ENCODE measurements at places on chromosomes 5 and 9.

DNA sequence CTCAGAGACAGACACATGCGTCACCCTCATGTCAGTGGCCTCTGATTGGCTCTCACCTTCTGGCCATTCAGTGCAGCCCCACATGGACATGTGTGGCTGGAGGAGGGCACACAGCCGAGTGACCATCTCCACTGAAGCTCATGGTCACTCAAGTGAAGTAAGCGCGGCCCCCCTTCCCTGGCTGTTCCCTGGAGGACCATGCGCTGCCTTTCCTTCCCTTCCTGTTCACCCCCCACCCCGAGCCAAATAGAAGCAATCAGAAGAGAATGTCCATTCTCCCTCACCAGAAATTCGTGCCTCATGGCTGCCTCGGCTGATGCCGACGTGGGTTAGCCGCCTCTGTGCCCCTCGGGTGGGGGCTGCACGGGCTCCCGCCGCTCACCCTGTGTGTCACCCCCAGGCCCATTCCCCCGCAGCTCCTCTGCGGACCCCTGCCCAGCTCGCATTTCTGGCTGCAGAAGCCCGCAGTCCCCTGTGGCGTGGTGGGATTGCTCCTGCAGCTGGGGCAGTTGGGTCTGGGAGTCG, 12.5 kb upstream of the COL5A1 start:
- no peak for DNase-seq

GRCh38 chr9:132430998-132431397, 21.0 kb downstream of the CFAP77 start:
- DNase-seq: no peak

DNA sequence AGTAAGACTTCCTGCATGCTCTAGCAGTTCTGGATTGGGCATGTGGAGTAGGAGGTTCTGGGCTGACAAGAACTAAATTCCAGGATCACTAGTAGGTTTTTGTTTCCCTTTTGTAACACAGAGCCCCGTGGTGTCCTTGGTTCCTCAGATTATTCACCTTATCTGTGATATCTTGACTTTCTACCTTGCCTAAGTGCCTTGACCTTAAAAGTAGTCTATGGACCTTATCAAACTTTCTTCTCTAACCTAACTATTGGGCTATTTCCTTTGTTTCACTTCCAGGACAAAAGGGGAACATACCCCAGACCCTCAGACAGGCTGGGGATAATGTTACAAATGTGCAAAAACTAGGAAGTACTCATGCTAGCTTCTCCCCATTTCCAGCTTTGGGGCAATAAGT, 595.3 kb downstream of the PSAT1 start:
- no peak for DNase-seq

DNA sequence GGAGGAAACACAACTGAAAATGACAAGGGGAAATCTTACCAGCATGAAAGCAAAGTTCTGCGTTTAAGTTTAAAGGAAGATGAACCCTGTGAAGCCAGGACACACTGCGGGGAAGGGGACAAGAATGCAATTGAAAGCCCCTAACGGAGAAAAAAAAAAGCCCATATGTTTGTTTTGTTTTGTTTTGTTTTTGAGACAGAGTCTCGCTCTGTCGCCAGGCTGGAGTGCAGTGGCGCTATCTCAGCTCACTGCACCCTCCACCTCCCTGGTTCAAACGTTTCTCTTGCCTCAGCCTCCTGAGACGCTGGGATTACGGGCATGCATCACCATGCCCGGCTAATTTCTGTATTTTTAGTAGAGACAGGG, 2.9 kb downstream of the STK10 start:
- no peak for DNase-seq

DNA sequence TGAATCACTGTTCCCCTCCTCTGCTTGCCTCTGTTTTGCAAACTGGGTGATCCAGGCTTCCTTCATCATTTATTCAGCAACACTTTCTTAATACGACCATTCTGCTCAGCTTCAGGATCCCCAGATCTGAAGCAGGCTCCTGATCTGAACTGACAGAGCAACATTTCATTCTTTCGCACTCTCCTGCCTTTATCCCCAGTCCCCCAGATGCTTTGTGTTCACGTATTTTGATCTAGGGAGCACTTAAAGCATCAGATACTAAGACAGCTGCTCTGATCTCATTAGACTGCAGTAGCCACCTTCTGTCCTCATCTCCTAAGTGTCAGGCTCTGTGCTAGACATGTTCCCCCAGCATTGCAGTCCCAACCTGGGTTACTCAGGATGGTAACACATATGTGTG, 158.0 kb downstream of the TRIO start:
- no peak for DNase-seq

DNA sequence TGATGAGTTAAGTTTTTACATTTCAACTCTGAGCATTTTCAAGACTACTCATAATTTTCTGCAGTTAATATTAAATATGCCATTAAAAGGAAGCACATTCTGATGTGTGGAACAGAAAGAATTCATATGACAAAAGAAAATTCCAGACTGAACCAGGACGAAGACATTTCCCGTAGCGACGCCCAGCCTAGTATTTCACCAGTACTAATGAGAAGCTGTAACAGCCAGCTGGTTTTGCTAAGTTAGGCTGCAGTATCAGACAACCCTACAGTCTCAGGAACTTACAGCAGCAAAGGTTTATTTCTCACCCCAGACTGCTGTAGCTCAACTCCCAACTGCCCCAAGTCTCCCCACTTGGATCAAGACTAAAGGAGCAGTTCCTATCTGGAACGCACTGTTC, 91.6 kb downstream of the TMEM174 start:
- DNase-seq: no peak

- peak; percentile 73 for DNase-seq
These were observed 22.1 kb upstream of the NDST1 start for GRCh38 chr5:150485693-150486401.

GRCh38 chr5:146852089-146852488, 26.5 kb downstream of the PPP2R2B start:
- DNase-seq: no peak

GRCh38 chr5:113167985-113168384, 191.4 kb downstream of the DCP2 start:
- no peak for DNase-seq

- DNase-seq: no peak
These were observed 41.7 kb downstream of the ACTL7B start for GRCh38 chr9:108813951-108814601.

GRCh38 chr9:130508218-130508617, 63.5 kb downstream of the ASS1 start:
- no peak for DNase-seq

GRCh38 chr9:77391834-77392233, 214.5 kb downstream of the VPS13A start:
- no peak for DNase-seq

DNA sequence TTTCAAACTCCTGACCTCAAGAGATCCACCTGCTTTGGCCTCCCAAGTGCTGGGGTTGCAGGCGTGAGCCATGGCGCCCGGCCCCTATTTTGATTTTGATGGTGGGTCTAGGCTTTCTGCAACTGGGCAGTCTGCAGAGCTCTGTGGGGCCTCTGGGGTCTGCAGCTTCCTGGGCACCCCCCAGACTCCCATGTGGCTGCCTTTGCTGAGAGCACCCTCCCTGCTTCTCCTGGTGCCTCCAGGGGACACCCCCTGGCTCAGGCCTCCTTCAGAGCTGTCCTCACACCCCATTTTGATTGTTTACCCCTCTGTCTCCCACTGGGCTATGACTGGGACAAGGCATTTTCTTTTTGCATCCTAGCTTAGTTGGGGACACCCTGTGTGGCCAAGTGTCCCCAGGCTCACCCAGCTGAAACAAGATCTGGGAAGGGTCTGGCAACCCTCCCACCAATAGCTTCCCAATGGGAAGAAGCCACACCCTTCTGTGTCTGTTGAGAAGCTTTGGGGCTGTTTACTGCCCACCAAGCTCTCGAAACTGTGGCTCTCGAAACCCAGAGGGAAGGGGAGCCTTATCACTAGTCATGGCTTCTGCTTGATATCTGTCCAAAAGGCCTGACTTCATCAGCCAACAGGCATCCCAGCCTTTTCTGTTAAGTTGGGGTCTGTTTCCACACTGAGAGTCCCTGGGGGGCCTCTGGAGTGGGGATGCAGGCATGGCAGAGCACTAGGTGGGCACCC, 204.4 kb upstream of the IER5L start:
- no peak for DNase-seq

DNA sequence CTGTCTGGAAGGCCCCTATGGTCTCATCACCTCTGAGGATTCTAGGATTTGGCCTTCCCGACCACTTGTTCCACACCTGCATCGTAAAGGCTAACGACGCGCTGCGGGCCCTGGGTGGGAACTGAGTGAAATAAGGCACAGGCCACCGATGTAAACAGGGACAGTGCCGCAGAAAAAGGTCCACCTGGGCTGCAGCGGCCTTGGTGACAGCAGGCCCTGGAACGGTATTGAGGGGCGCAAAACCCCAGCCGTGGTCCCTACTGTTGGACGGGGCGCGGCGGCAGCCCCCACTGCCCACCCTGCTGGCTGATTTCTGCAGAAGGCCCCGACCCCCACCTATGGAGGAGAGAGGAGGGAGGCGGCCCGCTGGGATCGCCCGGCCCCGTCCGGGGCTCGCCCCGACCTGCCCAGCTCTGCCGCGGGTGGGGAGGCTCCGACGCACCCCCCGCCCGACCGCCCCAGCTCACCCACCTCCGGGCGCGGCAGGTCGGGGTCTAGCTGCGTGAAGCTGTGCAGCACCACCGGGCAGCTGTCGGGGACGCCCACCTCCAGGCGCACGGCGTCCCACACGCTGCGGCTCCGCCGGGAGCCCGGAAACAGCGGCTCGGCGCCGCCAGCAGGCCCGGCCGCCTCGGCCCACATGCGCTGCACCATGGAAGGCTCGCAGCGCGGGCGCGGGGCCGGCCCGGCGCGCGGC, 391 bp downstream of the RALGDS start:
- peak; percentile 72 for DNase-seq

GRCh38 chr5:14739538-14739937, 75.0 kb downstream of the OTULIN start:
- DNase-seq: no peak

- DNase-seq: no peak
These were observed 3.4 kb downstream of the PRRC2B start for GRCh38 chr9:131397100-131397790.

GRCh38 chr5:177540438-177540837, 13.9 kb downstream of the FAM193B start:
- DNase-seq: no peak

- no peak for DNase-seq
These were observed 16.4 kb upstream of the RUFY1 start for GRCh38 chr5:179533907-179534306.

- DNase-seq: no peak
These were observed 6.6 kb upstream of the XPA start for GRCh38 chr9:97703437-97704344.

DNA sequence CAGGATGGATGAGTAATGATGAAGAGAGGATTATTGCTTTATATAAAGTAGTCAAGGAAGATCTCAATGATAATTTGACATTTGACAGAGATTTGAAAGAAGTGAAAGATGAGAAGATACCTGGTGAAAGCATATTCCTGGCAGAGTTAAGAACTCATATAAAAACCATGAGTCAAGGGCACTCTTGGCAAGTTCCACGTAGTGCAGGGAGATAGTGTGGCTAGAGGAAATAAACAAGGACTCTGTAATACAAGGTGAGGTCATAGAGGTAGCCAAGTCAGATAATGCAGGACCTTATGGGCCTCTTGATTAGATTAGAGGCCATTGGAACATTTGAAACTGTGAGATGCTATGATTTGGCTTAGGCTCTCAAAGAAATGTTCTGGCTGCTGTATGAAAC, 72.3 kb downstream of the HCN1 start:
- no peak for DNase-seq

- no peak for DNase-seq
These were observed 639.4 kb downstream of the SEMA5A start for GRCh38 chr5:8906303-8906967.

DNA sequence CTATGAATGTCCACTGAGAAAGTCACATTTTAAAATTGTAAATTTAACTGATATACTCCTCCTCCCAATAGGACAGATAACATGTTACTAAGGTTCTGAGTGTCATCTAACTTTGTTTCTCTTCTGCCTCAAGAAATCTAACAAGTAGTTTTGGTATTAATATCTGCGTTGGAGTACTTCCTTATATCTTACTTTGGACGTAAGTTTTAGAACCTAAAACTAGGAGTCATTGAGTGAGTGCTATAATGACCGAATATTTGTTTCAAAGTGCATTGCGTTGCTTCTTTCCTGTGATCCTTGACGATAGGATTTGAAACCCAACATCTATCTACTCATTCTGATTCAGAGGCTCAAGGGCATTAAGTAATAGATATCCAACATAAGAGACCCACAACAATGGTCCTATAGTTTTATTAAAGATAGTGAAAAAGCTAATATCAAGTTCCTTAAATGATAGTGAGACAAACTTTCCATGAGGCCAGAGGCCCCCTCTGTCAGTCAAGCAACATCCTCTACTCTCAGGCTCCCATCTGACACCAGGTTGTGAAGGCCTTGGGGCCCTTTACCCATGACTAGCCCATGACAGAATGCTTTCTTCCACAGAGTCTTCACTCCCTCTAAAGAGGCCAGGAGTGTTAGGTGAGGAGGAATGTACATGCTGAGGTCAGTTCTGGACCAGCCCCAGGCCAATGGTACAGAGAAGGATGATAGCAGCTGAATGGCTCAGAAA, 45.3 kb upstream of the MAP3K1 start:
- no peak for DNase-seq

DNA sequence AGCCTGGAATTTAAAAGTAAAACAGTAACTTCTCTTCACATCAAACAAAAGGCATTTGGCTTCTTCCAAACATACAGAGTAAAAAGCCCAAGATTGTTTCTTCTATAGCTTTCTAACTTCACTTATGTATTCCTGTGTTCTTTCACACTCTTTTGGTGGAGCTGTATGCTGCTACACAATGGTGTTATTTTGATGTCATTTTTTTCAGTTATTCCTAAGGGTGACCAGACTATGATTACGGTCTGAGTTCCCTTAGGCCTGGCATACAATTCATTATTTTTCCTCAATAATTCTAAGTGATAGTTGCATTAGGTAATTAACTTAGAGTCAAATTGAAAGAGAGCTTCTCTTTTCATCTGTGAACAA, 66.3 kb upstream of the IL7R start:
- no peak for DNase-seq

DNA sequence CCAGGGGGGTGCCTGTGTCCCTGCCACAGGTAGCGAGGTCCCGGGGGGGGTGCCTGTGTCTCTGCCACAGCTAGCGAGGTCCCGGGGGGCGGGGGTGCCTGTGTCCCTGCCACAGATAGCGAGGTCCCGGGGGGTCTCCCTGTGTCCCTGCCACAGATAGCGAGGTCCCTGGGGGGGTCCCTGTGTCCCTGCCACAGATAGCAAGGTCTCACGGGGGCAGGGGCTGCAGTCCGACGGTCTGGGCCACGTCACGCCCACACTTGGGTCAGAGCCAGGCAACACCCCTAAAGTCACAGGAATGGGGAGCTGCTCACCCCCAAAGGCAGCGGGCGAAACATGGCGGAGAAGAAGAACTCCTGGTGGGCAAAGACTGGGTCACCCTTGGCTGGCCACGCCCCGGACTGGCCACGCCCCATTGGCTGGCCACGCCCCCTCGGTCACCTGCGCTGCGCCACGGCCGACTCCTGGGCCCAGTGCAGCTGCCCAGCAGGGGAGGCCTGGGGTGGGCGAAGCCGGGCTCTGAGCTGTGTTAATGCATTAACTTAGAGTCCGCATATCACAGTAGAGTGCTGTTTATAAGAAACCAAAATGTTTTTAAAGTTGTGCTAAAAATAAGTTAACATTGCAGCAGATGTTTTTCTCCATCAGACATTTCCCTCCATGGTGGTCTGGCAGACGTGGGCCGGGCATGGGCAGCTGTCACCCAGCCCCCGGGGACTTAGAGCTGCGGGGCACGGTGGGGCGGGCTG, 7.0 kb downstream of the NOXA1 start:
- no peak for DNase-seq
